ENCODE measurements at places on chromosomes 1 and 21. TPM values are rescaled to one million over a fixed set of nuclear protein-coding genes. Genes with fewer than 3 reads are reported as not detected.

Gene SLC6A17
- under 0.01 TPM for total RNA-seq

Gene SLC45A1
- 0.54 TPM for total RNA-seq

Gene DNAJC16
- total RNA-seq: 16.0 TPM

Gene SPATA46
- not detected for total RNA-seq

Gene KCNK1
- 35.6 TPM for total RNA-seq

Gene EPS15
- total RNA-seq: 48.0 TPM

Gene FMOD
- total RNA-seq: not detected

Gene PFDN2
- total RNA-seq: 309 TPM

Data from mammary epithelial cell (primary cell).